NCI-H1436 treated with DMSO at 0.1 percent for 48 hours (cell line): ENCODE measurements at places on chromosomes 5 and 9.

DNA sequence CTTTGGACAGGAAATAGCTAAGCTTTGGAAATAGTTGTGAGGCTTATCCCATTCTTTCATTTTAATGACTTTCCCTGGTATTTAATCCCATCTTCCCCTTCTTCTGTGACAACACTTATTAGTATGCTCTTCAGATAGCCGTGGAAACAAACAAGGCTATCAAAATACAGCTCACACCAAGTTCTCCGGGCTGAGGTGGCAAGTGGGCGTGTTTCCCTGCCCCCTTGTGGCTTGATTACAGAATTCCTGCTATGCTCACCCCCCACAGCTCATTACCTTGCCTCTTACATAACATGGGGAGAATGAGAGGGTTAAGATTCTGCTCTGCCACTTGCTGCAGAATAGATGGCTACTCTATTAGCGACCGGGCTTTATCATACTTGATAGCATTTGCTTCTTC is 437.1 kb upstream of the TLE4 start:
- DNase-seq, result no peak

DNA sequence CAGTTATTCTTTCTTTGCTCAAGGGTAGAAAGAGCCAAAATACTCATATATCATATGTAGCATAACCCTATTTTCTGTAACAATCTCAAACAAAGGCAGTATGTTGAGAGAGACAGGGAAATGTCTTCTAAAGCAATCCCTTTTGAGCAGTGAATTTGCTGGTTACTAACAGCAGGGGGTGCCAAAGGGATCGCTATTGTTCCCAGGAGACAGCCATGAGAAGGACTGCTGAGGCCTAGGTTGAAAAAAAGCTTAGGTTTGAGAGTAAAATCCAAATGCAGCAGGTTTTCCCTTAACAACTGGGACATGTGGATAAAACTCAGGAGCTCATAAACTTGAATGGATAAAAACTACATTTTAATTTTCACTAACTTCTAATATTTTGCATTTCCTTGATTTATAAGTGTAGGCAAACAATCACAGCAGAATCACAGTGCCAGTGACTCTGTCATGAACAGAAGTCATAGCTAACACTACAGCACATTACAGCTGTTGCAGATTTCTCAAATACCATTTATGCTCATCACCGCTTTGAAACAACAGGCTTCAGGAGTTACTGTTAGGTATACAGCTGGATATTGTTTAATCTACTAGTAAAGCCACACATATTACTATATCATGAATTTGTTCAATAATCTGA is 148.4 kb downstream of the MAPKAP1 start:
- no peak for DNase-seq

GRCh38 chr5:133340822-133341221 is 271.5 kb downstream of the FSTL4 start:
- no peak for DNase-seq

DNA sequence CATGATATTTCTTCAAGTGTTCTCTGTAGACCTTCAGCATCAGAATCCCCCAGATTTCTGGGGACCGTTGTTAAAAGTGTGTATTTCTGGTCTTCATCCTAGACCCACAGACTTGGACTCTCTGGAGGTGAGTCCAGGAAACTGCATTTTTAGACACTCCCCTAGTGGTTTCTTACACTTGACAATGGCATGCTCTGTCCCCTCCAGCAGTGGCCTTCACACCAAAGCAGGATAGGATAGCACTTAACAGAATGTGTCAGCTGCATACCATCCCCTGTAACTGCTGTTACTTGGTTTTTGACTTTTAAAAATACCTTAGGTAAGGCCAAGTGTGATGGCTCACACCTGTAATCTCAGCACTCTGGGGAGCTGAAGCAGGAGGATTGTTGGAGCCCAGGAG is 20.8 kb downstream of the CDO1 start:
- DNase-seq, result no peak

DNA sequence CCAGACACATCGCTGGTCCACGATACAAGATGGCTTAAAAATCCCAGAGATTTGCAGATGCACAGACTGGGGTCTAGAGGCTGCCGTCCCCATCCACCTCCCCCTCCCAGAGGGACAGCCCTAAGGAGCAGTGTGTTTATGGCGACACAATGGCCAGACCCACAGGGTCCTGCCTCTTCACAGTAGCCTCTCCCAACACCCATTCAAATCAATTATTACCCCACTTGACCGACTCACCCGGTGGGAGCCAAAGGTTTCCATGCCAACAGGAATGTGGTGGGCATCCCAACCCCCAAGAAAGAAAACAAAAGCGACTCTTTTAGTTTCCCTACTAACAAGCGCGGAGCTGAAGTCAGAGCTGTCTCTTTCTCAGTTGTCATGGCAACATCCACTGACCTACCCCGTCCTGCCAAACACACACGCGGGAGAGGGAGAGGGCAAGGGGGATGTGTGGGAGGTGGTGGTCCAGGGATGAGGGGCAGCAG is 209.0 kb downstream of the TTLL11 start:
- DNase-seq, result no peak
